ENCODE measurements at places on chromosomes 7 and 10.

DNA sequence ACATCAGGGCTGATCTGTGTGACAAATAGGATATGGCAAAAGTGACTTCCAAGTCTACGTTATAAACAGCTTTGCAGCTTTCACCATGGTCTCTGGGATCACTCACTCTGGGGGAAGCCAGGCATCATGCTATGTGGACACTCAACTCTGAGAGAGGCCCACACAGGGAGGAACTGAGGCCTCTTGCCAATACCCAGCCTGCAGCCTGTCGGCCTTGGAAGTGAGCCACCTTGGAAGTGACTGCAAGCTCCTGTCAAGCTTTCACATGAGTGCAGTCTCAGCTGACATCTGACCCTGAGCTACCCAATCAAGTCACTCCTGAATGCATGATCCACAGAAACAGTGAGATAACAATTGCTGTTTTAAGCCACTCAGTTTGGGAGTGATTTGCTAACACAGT lies 56.5 kb downstream of the MMRN2 start:
- DNase-seq, result peak; percentile 41

- DNase-seq, result no peak
Observed at GRCh38 chr7:98283127-98283886, 1.8 kb downstream of the BRI3 start.

DNA sequence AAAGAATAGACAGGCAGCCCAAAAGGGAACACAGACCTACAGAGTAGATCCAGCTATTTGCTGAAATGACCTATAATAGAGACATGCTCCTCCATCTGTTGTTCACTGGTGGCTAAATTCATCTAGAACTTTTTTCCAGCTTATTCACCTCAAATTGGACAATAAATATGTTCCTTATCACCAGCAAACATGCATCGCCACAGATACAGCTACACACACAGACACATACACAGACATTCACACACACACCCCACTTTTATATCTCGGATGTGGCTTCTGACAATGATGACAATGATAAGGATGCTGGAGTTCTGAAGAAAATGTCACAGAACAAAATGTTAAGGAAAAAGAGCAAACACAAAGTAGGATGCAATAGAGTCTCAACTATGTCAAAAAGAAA lies 175.4 kb downstream of the LSM5 start:
- no peak for DNase-seq

DNA sequence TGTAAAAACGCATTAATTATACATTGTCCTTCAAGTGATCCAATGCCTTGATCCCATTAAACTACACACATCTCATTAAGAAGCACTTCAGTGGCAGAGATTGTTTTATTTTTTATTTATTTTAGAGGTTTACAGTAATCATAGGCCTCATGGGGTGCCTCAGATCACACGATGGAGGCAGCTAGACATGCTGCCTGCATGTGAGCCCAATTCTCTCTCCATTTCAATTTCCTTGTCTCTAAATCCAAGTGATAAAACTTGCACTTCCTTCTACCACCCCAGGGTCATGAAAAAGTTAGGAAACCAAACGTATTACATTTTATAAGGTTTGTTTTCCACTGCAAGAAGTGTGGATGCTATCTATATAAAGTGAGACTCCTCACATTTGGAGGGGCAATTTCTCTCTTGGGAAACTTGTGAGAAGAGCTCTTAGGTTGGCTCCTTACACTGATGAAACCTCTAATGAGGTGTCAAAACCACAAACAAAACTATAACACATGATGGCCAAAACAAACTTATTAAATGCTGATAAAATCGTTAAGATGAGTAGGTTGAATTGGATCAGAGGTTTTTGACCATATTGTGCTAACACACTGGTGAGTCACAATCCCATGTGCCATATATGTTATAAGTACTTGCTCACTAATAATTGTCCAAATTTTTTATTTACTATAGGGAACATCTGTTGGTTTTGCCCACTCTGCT lies 22.3 kb upstream of the XPNPEP1 start:
- no peak for DNase-seq

DNA sequence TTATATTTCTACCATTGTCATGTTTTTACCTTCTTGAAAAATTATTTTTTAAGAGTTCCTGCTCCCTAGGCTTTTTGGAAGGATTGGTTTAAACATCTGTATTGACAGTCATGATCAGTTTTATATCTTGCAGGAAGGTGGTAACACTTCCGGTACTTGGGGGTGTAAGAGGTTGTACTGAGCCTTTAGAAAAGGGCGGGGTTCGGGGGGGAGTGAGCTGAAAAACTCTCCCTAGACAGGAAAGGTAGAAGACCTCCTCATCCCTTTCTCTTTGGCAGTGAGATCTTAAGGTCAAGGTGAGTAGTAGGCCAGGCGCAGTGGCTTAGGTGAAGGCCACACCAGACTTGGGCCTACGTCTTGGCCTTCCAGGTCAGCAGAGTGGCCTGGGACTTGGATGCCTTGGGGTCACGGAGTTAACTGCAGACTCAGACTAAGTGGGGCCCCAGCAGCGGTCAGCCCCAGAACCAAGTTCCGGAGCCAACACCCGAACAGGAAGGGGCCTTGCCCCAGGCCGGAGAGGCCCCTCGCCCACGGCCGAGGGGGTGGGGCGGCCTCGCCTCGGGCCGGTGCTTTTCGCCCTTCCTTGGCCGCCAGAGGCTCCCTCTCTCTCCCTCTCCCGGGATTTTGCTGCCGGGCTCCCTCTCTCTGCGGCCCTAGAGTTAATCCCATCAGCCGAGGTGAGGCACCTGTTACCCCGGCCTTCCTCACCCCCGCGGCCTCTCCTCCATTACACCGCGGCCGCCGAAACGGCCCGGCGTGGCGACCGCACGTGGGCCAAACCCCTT lies at the start of gene PPP1R9A:
Gene PPP1R9A (plus strand): TSS at position 569 of the 785 bp plus-strand sequence. CDS start 2,520 bp downstream, outside the sequence.
- DNase-seq, result peak; percentile 35

DNA sequence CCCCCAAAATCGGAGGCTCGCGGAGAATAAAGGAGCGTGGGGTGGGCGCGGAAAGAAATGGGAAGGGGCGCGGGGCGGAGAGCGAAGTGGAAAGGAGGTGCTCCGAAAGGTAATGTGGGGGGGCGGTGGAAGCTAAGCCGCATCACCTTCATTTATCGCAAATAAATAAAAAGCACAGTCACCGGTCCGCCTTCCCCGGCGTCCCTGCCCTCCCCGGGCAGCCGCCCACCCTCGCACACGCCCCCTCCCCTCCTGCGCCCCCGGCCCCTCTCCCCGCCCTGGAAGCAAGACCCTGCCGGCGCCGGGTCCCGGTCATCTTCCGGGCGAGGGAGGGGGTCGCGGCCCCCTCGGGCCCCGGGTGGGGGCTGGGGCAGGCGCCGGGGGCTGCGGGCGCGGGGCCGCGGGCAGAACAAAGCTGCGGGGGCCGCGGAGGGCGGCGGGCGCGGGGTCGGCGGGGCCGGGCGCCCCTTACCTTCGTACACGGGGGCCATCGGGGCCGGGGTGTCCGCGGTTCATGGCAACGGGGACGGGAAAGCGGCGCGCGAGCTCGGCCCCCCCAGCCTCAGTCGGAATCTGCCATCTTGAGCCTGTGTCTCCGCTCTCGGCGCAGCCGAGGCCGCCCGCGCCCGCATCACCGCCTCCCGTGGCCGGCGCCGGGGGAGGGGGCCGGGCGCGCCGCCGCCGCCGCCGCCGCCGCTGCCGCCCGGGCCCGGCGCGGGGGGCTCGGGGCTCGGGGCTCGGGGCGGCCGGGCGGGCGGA lies 486 bp downstream of the HIPK2 start:
- no peak for DNase-seq

- no peak for DNase-seq
Observed at GRCh38 chr7:94276795-94277194, 117.9 kb upstream of the COL1A2 start.

DNA sequence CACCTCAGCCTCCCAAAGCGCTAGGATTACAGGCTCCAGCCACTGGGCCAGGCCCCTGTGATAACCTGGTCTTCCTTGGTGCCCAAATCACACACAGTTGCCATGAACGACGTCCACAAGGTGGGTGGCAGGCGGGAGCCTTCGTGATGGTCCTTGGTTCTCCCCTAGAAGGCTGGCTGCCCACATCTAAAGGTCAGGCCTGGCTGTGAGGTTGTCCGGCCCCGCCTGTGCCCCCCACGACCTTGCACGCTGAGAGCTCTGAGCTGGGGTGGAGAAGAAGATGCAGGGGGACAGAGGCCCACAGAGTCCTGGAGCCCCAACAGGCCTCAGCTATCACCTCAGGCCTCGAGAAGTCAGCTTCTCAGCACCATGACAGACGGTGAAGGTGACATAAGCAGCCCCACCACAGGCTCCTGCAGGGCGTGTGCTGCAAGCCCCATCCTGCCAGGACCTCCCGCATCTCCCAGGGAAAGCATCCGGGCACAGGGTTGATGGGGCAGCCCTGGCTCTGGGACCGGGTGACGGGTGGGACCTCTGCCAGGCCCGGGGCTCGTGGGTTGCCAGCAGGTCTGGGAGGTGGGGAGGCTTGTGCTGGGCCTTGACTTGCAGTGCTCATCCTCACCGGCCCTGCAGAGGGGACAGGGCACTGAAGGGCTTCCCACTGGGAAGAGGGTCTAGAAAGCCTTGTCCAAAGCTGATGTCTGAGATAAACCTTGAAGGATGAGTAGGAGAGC lies 217.4 kb downstream of the WDR37 start:
- no peak for DNase-seq

- no peak for DNase-seq
Observed at GRCh38 chr7:132643302-132643701, 67.0 kb upstream of the PLXNA4 start.

DNA sequence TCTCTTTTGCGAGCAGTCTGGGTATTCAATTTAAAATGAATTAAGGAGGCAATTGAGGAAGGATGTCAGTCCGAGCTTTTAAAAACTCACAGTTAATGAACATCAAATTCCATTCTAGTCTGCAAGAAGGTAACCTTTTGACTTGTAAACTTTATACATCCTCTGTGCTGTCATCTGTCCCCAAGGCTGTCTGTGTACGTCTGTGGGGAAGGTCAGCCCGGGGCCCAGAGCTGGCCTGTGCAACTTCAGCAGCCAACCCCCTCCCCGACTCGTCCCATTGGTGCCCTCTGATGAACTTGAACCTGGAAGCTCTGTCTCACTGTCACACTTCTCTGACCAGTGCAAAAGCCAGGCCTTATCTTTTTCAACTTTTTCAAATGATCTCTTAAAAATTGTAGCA lies 80.3 kb downstream of the CCDC3 start:
- no peak for DNase-seq

GRCh38 chr10:24915304-24915703 lies 37.1 kb downstream of the PRTFDC1 start:
- DNase-seq, result no peak

- DNase-seq, result no peak
Observed at GRCh38 chr10:5373307-5373706, 8.5 kb downstream of the UCN3 start.

DNA sequence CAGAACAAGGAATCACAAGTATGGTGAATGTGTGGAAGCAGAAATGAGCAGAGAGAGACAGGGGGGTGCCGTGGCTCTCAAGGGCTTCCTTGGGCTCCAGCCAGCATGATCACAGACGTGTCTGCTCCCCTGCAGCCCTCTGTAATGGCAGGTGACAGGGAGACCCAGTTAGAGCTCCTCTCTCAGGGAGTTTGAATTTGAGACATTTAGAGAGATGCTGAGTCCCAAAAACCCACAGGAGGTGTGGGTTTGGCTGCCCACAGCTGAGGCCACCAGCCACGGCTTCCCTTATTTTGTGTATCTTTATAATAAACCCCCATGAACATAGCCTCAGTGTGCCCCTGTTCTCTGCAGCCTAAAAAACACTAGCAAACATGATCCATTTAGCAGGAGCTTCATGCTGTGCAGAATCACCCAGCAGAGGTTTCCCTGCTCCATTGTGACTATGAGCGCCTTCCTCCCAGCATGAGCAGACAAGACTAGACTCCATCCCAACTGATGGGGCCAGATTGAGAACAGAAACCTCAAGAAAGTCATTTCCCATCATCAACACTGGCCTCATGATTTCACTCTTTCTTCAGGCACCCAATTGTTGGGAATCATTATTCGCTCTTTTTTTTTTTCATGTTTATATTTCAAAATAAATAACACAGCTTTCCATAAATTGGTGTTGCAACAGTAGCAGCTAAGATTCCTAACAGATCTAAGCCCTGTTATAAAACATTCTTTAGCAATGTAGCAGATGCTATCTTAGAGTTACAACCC lies 13.4 kb downstream of the NOD1 start:
- DNase-seq, result no peak

GRCh38 chr10:8102708-8103401 lies 48.4 kb downstream of the GATA3 start:
- no peak for DNase-seq

GRCh38 chr10:10942441-10942840 lies 75.2 kb upstream of the CELF2 start:
- DNase-seq, result no peak

DNA sequence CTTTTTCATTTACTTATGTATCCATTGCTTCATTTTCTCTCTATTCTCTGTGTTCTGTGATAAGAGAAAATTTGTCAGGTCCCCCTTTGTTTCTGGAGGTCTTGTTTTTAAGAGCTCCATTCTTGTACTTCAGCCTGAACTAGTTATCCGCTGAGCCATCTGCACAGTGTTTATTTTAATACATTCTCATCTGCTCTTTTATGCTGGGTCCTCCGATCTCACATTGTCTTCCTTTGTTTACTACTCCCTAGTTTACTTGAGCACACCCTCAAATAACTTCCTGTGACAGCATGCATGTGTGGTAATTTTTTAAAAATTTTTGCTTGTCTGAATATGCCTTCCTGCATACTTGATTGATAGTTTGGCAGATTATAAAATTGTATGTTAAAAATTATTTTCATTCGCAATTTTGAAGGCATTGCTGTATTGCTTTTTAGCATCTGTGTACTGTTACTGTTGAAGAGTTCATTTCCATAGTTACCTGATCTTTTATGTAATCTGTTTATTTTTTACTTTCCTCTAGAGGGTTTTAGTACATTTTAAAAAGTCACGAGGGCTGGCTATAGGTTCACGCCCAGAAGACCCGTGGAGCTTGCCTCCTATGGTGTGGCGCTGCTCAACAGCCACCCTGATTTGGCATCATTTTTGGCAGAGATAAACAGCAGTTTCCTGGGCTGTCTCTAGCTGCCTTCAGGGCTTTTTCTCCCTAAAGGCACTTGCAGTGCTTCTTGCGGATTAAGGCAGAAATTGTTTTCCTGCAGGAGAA lies 31.9 kb downstream of the RSBN1L start:
- peak; percentile 50 for DNase-seq

DNA sequence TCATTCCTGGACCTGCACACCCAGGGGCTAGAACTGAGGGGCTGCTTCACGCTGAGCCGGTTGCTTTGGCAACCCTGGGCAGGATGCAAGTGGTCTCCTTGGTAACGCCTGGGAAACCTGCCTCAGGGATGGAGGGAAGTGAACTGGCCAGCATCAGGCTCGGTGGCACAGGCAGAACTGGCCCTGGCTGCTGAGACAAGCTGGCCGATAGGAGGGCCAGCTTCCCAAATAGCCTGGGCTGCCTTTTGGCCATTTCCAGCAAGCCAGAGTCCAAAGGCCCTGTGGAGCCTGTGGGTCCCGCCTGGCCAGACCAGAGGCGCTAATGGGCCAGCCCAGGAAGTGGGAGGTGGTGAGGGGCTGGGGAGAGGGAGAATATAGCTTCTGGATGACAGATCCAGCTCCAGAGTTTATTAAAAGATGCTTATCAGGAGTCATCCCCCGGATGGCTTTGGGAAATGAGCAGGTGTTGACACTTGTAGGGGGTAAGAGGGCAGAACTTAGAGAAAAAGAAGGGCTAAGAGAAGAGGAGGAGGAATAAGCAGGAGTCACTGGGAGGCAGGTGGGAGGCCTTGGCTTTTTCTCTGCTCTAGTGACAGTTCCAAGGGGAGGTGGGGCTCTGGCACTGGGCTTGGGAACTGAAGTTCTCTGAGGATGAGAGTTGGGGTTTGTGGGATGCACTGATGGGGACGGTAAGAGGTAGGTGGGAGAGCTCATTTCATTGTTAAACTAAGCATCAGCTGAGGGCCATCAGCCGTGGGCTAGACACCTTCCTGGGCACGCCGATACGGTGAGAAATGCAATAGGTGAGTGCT lies 9.6 kb downstream of the NEURL1 start:
- DNase-seq, result no peak

Data from occipital lobe (tissue), 3 donors.